ENCODE measurements at places on chromosomes 4 and X. TPM values are rescaled to one million over a fixed set of nuclear protein-coding genes. Genes with fewer than 3 reads are reported as not detected.

DNA sequence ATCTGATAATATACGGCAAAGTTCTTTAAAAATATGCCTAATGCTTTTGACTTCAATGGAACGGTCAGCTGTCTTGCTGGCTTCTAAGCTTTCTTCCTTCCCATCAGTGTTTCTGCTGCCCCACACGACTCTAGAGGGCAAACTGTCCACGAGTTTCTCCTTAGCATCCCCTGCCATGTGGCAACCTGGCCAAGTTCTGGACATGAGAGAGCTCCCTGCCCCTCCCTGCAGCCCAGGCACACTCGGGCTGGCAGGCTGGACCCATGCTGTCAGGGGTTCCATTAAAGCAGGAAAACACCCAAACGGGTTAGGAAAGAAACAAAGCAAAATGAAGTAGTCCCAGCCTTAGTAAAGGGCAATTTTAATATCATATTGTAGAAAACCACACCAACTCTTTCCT is 38.8 kb downstream of the KDR start:
- DNase-seq: no peak

DNA sequence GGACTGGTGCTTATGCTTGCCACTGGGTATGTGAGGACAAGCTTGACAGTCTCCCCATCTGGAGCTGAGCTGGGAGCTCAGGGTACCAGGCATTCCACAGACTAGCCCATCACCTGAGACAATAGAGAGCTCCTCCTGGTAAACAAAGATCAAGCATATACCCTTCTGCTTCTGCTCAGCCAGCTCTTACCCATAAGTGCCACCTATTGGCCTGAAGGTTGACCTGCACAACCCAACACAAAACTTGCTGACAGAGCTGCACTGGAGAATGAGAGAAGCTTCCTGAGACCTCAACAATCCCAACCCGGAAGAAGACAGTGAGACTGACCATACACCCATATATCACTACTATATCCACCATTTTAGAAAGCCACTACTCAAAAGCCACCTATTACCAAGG is 1049.2 kb upstream of the INTU start:
- no peak for DNase-seq

SPOCK3 gene
- total RNA-seq: 0.55 TPM

- no peak for DNase-seq
These were observed 1.3 kb downstream of the TCEAL8 start for GRCh38 chrX:103253608-103254007.

EDNRA gene
- total RNA-seq: 0.72 TPM

DNA sequence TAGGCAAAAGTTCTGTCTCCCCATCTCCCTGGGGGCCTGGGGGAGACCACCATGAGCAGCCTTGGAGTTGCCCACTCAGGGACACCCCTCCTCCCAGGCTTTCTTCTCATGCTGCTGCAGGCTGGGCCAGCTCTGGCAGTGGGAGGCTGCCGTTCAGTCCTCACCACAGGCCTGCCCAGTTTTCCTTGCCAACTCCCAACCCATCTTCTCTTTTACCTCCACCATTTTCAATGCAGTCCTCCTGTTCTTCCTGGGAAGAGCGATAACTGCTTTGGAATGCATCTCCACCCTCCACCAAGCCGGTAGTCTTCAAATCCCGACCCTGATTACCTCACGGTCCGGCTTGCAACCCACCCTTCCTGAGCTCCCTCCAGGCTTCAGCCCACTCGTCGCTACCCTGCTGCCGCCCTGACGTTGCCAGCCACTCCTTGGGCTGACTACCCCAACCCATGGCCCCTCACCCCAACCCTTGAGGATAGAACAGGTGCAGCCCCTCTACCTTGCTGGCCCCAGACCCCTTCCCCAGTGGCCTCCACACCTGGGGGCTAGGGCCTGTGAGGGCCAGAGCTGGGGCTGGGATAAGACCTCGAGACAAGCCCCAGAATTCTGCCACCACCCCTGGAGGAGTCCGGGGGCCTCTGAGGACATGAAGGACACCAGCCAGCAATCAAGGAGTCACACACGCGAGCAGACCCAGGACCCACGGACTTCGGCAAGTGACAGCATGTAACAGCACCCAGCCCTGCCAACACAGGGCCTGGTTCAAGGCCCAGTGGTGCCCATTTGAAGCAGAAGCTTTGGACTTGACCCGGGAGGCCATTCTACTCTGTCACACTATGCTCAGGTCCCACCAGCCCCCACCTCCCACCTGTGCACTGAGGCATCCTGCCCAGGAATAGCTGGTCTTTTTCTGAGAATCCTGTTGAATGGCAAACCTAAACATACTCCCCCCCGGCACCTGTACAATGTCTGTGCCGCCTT is 9.2 kb downstream of the WDR1 start:
- no peak for DNase-seq
